ENCODE measurements at places on chromosomes 16 and 17.

- DNase-seq, result peak; percentile 15
Observed at GRCh38 chr16:17101646-17102045, 369.1 kb downstream of the XYLT1 start.

DNA sequence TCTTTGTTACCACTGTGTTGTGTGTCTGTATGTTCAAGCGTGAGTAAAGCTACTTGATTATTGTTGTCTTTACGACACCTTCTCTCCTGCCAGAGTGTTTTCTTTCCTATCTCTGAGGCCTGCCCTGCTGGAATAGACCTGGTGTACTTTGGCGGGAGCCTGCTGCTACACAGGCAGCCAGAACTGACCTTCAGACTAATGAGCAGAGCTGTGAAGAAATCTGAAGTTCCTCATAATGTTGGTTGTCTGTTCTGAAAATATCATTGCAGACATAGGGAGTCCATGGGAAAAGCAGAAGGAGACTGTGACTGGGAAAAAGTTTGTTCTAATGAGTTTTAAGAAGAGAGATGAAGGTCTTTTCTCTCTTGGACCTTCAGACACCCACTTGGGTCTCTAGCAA, 9.8 kb downstream of the RHOT1 start:
- DNase-seq, result no peak

DNA sequence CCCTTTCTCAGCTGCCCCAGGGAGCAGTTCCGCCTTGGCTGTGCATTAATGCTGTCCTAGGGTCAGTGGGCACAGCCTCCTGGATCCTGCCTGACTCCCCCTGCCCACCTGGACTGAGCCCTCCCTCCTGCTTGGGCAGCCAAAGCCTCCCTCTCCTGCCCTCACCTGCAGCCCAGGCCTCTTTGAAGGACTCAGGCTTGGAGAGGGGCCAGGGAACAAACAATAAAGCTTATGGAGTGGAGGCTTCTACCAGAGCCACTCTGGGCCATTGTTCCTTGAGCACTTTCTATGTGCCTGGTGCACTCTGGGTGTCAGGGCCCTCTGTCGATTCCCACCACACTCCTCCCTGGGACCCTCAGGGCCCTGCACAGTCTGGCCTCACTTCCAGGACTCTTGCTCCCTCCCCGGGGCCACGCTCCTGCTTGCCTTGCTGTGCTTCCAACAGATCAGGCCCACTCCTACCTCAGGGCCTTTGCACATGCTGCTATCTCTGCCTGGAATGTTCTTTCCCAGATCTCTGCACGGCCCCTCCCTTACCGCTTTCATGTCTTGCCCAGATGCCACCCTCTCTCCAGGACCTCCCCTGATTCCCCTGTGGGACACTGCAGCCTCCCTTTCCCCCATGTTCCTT, 5.0 kb downstream of the KCNJ12 start:
- DNase-seq, result no peak

GRCh38 chr17:58611331-58611730, 80.5 kb downstream of the TEX14 start:
- no peak for DNase-seq

DNA sequence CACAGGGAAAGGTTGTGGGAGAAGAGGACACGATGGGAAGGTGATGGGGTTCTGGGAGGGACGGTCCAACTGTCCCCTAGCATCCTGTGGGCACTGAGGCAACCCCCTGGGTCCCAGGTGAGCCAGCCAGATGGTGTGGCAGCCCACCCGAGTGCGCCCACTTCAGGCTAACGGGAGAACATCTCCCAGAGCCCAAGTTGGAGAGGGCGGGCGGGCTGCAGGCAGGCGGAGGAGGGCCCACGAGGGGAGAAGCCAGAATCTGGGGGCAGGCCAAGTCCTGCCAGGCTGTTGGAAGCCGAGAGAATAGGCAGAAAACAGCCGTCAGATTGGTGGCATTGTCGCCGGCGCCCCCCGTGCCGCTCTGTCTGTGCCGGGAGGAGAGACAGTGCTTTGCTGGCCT, 13.8 kb upstream of the ABCC3 start:
- DNase-seq, result no peak

- no peak for DNase-seq
Observed at GRCh38 chr16:82386761-82387160, 216.7 kb upstream of the MPHOSPH6 start.

GRCh38 chr17:50668025-50668837, 33.5 kb downstream of the ABCC3 start:
- DNase-seq, result peak; percentile 76

DNA sequence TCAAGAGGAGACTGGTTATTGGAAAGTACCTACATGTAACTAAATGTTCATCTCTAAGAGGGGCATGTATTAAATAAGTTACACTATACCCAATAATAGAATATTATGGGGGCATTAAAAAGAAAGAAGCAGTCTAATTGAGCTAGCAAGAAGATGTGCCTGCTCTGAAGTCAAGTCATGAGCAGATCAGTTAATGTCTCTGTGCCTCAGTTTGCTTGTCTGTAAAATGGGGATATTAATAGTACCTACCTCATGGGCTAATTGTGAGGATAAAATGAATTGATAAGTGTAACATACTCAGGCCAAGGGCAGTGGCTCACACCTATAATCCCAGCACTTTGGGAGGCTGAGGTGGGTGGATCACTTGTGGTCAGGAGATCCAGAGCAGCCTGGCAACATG, 3.0 kb downstream of the CNGB1 start:
- no peak for DNase-seq

DNA sequence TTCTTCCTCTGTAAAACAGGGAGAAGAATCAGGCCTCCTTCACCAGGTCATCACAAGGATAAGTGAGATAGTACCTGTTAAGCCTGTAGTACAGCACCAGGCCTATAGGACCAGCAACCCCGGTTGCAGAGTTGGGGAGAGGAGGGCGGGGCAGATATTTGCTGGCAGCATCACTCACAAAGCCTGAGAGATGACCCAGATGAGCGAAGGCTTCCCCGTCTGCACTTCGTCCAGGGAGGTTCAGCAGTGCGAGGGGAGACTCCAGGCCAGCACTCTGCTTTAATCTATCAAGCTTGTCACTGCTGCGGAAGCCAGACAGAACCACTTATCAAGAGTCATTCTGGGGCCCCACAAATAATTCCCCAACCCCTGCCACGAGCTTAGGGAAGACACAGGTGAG, 15.8 kb upstream of the RBBP6 start:
- DNase-seq, result peak; percentile 21

DNA sequence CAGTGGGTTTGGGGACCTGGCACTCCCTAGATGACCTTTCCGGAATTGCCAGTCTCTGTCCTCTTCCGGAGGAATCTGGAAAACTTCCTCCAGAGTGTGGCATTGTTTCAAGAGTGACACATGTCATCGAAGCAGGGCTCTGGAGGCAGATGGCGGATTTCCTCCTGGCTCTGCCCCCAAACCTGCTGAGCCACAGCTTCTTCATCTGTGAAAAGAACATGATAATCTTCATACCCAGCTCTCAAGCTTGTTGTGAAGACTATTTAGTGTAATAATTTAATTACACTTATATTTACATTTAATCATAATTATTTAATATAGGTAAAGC, 19.7 kb upstream of the TEX2 start:
- DNase-seq, result no peak

DNA sequence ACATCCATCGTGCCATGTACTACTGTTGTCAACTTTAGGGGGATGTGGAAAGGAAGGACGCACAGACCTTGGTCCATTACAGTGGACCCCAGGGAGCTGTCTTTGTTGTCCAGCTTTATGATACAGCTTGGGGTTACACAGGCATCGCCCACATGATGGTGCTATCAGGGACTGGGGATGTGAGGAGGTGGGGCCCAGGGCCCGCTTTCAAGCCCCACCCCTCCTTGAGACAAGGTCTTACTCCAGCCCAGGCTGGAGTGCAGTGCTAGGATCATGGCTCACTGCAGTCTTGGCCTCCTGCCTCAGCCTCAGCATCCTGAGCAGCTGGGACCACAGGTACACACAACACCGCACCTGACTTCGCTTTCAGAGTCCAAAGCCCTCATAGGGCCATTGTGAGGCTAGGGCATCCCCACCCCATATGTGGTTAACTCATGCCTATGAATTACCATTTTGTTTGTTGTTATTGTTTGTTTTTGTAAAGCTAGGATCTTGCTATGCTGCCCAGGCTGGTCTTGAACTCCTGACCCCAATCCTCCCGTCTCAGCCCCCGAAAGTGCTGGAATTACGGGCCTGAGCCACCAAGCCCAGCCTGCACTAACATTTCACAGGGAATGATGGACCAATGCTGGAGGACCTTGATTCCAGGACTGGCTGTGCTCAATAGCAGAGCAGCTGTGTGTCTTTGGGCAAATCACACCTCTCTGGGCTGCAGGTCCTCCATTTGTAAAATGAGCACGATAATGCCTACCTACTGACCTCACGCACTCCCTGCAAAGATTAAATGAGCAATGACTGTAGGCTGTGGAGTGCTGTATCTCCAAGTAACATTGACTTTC, 17.2 kb downstream of the ST3GAL2 start:
- no peak for DNase-seq

- peak; percentile 88 for DNase-seq
Observed at GRCh38 chr16:57462209-57462977, at the start of gene POLR2C. Gene POLR2C, plus strand, starts transcription at chr16:57462679. Its CDS starts 46 bp downstream, at chr16:57462725.

DNA sequence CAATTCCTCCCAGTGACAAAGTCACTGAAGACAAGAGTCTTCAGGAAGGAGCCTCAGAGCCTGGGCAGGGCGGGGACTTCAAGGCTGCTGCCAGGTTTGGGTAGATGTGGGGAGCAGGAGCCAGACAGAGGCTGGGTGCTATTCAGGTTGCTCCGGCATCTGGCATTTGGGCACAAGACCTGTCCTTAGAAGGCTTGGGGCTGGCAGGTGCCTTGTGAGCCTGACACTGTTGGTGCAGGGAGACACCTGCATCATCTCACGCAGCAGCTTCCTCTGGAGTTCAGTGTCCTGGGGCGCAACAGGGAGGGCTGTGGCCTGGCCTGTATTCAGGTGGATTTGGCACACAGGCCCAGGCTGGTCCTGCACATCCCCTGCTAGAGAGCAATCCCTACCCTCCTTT, 65.0 kb downstream of the MPRIP start:
- DNase-seq, result no peak

- no peak for DNase-seq
Observed at GRCh38 chr16:3497771-3498170, 2.5 kb upstream of the C16orf90 start.

GRCh38 chr17:17060001-17060922, 18.0 kb downstream of the MPRIP start:
- DNase-seq, result no peak

GRCh38 chr16:56931271-56931891, 561 bp upstream of the HERPUD1 start:
- DNase-seq, result no peak

GRCh38 chr17:54979657-54980056, 11.1 kb downstream of the STXBP4 start:
- DNase-seq, result no peak

DNA sequence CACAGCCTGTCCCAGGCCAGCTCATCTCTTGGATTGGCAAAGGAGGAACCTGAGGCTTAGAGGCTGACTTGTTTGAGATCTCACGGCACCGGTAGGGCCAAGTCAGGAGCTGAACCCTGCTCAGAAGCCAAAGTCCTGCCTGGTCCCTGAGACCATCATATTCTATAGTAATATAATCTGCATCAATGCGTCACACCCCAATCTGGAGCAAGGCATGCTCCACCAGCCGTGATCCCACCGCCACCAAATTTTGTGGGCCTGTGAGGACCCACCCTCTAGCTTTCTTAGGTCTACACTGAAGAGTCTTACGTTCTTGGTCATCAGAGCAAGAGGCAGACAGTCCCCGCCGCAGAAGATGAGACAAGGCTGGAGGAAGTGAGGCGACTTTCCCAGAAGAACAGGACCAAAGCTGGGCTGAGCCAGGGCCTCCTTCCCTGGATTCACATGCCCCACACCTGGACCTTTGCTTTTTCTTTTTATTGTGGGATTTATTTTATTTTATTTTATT, 2.7 kb downstream of the SULT1A1 start:
- DNase-seq, result no peak

DNA sequence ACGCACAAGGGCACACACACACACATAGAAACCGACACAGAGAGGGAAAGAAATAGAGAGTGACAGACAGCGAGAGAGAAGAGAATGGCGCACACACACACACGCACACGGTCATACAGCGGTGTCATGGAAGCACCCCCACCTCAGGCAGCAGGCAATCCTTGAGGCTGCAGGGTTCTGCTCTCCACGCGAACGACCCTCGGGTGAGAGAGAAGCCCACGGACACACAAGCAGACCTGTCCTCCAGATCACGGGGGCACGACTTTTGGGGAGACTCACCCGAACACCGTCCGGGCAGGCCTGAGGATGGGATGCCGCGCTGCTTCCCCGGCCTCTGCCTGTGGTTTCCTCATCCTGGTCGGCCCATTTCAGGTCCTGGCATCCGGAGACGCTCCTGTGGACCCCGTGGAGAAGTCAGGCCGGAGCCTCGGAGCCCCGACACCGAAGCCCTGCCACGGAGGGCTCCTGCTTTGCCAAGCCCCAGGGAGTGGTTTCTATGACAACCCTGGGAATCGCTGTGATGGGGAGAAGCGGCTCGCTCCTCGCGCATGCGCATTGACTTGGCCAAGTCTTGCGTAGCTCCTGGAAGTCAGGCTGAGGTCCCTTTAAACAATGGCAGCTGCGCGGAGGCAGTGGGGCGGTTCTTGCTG, 118.2 kb upstream of the KCNJ18 start:
- peak; percentile 36 for DNase-seq

DNA sequence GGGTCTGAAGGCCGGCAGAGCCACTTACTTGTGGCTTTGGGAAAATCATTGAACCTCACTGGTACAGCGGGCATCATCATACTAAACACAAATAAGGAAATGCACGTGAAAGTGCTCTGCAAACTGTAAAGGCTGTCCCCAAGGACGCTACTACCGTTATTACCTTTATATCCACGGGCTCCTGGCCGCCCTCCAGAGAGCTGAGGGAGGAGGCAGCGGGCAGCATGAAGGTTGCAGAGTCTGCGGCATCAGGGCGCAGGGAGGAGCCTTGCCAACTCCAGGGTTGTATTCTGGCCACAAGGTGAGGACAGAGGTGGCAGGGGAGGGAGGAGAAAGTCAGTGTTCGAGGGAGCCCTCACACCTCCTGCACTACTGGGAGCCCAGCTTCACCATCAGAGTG, 68.3 kb upstream of the GCSH start:
- DNase-seq, result no peak

DNA sequence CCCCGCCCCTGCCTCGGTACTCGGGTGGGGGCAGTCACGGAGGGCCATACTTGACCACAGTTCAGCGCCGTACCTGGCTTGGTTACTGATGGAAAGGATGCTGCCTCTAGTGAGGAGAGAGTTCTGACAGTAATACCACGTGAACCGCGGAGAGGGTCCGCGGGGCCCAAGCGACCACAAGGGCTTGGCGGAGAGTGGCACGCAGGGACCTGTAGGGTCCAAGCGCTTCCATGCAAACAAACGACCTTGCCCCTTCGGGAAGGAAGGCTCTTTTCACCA, 9.2 kb downstream of the KDM6B start:
- no peak for DNase-seq

GRCh38 chr16:27764427-27764826, 214.5 kb downstream of the KATNIP start:
- no peak for DNase-seq

- DNase-seq, result no peak
Observed at GRCh38 chr16:27113341-27113841, 46.7 kb downstream of the C16orf82 start.

Data from ELR (cell line).